ENCODE measurements at places on chromosomes 6 and 20.

- no peak for DNase-seq
These were observed 42.4 kb downstream of the HFE start for GRCh38 chr6:26129656-26130055.

- no peak for DNase-seq
These were observed 22.5 kb downstream of the STAU1 start for GRCh38 chr20:49165611-49166010.

GRCh38 chr20:35489717-35490116, 34.3 kb downstream of the CEP250 start:
- DNase-seq = no peak

DNA sequence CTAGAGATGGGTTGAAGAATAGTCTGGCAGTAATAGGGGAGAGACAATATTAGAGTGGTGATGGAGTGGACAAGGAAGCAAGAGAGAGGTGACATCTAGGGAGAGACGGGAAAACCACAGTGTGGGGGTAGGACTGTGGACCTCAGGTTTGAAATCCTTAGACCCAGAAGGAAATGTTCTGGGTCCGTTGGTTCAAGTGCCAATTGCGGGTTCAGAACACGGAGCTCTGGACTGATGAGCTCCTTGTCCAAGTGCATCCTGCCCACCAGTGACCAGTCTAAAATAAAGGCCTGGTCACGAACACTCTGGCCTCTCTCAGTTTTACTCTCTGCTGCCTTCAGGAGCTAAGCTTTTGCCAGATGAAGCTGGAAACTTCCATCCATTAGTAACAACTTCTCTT, 174.0 kb downstream of the LINC00237 start:
- DNase-seq = no peak

Measured in NCI-H2171 (cell line).